ENCODE measurements at places on chromosomes 7 and 10.

DNA sequence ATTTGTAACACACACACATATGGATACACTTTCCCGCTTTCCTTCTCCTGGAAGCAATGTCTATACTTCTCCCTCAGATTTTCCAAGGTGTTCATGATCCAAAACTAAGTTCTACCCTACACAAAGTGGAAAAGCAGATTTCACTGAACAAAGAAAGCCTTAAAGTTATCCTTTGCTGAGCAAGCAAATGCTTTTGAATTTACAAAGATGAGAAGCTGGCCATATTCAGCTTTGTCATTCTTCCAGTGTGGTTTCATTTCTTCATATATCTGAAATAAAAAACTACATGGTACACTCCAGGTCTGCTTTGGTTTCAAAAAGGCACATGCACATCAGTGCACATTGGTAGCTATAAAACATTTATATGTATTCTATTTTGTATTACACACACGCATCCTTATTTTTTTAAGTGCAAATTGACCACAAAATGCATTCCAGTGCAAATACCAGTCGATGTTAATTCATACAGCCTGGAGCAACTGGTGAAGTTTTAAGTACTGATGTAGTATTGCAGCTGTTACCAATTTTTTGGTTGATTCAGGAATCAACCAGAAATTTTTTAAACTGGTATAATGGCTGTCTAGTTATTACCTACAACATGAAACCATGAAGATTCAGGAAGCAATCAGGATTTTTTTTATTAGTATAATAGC is 65.5 kb upstream of the SRPK2 start:
- no peak for DNase-seq

- DNase-seq = no peak
Observed at GRCh38 chr10:100468978-100469377, 6.2 kb downstream of the WNT8B start.

GRCh38 chr7:136894789-136895188 is 26.3 kb downstream of the CHRM2 start:
- no peak for DNase-seq

- DNase-seq = no peak
Observed at GRCh38 chr7:74233655-74234285, 20.4 kb downstream of the RFC2 start.

DNA sequence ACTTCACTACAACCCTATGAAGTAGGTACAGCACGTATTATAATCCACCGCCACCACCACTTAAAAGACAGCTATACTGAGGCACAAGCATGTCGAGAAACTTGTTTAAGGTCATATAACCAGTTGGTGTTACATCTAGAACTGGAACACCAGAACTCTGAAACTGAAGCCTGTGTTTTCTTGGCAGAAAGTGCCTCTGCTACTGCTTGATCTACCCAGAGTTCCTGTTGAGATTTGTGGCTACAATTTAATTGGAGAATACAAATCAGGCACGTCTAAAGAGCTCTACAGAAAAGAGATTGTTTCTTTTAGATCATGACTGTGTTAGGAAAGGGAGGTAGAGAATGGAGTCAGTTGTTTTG is 4.3 kb upstream of the ADD3 start:
- no peak for DNase-seq
